Breast epithelium (tissue), 4 donors: ENCODE measurements at places on chromosomes 7 and 10. TPM values are rescaled to one million over a fixed set of nuclear protein-coding genes. Genes with fewer than 3 reads are reported as not detected.

- DNase-seq = no peak
- H3K27me3 ChIP-seq = no peaks in the 10 kb centered on the region
- H3K27ac ChIP-seq = no peak overlapping the region
- no peak overlapping the region for H3K4me3 ChIP-seq
Measured at GRCh38 chr7:128033246-128033645, 2.0 kb upstream of the LRRC4 start.

Gene OR2A5
- total RNA-seq = not detected

Gene C7orf33
- not detected for total RNA-seq

DNA sequence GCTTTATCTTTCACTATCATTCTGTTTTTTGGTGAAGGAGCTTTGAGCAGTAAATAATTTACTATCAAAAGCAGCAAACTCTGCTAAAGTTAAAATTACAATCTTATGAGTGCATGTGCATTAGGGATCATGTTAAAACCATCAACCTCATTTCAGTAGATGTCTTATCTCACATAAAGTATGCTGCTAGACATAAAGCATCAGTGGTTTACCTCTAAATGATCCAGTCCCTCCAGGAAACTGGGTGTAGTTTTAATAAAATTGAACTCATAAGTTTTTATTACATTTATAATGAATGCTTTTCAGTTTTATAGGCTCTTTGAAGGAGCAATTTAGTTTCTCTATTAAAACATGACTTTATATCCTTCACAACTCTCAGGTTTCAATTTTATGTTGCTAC, 108.7 kb downstream of the LRRN3 start:
- H3K4me3 ChIP-seq = no peak overlapping the region
- no peak for DNase-seq
- no peaks in the 10 kb centered on the region for H3K36me3 ChIP-seq
- no peaks in the 10 kb centered on the region for H3K27me3 ChIP-seq

Gene ZNF518A
- 22.9 TPM for total RNA-seq

DNA sequence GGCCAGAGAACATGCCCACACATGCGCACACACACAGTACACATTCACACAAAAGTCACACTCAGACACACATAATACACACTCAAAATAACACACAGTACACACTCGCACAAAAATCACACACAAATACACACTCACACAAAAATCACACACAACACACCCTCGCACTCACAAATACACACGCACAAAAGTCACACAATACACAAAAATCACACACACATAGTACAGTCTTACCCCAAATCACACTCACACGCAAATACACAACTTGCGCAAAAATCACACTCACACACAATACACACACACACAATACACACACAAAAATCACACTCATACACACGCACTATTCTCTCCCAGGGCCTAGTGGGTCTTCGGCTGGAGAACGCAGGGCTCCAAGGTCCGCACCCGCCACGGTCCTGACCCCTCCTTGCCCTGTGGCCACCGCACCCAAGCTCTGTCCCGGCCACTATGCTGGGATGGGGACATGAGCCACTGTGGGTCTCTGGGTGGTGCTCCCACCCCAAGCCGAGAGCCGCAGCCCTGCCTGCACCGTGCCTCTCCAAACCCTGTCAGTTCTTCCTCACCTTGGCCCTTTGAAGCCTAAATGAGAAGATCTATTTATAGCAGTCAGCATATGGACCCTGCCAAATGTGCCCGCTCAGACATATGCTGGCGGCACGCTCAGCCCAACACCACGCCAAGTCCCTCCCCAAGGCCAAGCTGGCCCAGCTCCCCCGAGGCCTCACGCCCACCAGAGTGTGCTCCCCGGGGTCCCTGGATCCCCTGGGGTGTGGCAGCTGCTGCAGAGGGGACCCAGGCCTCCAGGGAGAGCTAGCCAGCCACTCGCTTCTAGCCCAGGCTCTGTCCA, 55.9 kb downstream of the ELFN1 start:
- H3K36me3 ChIP-seq = no peaks in the 10 kb centered on the region
- H3K27me3 ChIP-seq = peaks cover 31% of the 10 kb centered on the region
- H3K27ac ChIP-seq = no peak overlapping the region
- no peaks in the 10 kb centered on the region for H3K4me1 ChIP-seq
- DNase-seq = no peak
- H3K4me3 ChIP-seq = no peak overlapping the region

GRCh38 chr7:116862951-116863670, 724 bp downstream of the CAPZA2 start:
- H3K27ac ChIP-seq = peak overlapping the region; percentile 100
- peak overlapping the region; percentile 99 for H3K4me3 ChIP-seq
- H3K27me3 ChIP-seq = no peaks in the 10 kb centered on the region
- DNase-seq = no peak
- no peaks in the 10 kb centered on the region for H3K36me3 ChIP-seq
- H3K4me1 ChIP-seq = no peaks in the 10 kb centered on the region

Gene LRGUK
- total RNA-seq = 0.96 TPM

DNA sequence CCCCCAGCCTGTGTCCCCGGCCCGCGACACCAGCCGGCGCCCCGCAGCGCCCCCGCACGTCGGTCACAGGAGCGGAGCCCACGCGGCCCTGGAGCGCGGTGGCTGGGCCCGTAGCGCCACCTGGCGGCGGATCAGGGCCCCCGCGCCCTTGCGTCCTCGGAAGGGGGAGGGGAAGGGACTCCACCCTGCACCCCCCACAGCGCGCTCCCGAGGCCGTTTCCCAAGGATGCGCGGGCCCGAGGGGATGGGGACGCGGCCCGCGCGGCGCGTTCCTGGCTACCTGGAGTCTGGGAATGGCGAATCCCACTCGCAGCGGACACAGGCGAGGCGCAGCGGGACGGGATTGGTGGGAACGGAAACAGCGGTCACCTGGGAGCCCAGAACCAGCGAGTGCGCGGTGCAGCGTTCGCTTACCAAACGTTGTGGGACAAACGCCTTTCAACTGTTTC, 23.8 kb upstream of the MKI67 start:
- H3K27ac ChIP-seq = no peak overlapping the region
- DNase-seq = no peak
- H3K27me3 ChIP-seq = no peaks in the 10 kb centered on the region
- no peaks in the 10 kb centered on the region for H3K36me3 ChIP-seq

- peak; percentile 95 for DNase-seq
- H3K27me3 ChIP-seq = no peaks in the 10 kb centered on the region
- H3K27ac ChIP-seq = peak within 1 kb of the TSS; percentile 86
- H3K4me1 ChIP-seq = peaks cover 12% of the 10 kb centered on the region
Measured at GRCh38 chr10:95693668-95694534, at the start of gene TCTN3. TSS of gene TCTN3 (minus strand) at chr10:95693927. CDS start at chr10:95693899, 28 bp downstream.

DNA sequence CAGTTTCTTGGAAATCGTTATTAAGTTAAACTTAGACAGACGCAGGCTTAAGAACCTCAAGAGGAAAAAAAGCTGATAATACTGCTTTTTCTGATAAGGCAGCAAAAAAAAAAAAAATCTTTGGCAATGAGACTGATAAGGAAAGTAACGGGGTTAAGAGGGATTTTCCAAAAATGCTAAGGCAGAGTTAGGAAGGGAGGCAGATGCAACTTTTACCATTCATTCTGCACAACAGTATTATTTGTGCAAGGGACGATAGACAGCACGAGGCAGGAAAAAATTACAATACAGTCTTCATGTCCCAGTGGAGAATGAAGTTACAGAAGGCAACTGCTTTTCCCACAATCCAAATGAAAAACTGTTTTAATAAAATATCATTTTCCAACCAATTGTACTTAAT, 194.0 kb downstream of the DOCK4 start:
- H3K27ac ChIP-seq = no peak overlapping the region
- DNase-seq = no peak
- no peaks in the 10 kb centered on the region for H3K36me3 ChIP-seq
- H3K4me3 ChIP-seq = no peak overlapping the region

Gene FKBP6
- total RNA-seq = not detected

GRCh38 chr7:39855325-39855674, 94.8 kb upstream of the CDK13 start:
- peaks cover 3% of the 10 kb centered on the region for H3K27me3 ChIP-seq
- no peaks in the 10 kb centered on the region for H3K36me3 ChIP-seq
- no peak for DNase-seq
- peak overlapping the region; percentile 46 for H3K4me3 ChIP-seq
- H3K27ac ChIP-seq = no peak overlapping the region

Gene RSPH10B
- total RNA-seq = 0.16 TPM

DNA sequence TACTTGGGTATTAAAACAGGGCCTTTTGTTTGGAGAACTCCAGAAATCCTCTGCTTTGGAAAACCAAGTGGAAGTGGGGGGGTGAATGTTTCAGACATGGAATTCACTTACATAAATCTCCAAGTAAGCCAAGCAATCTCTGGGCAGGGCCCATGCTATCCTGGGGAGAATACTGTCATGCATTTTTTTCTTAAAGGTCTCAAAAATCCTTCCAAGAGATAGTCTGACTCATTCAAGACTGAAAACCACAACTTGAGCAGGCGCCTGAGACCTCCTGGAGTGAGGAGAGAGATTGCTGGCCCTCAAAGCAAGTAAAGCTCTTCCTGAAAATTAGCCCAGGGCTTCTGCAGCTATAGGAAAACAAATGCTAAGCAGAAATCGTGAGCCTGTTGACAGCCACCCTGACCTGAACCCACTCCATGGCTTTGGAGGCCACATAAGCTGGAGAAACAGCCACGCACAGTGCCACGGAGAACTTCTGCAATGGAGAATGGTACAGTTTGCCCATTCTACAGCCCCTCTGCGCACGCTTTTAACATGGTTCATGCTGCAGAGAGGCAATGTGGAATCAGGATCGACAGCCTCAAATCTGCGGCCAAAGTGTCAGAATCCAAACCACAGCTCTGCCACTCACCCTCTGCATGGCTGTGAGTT, 203.1 kb upstream of the AUTS2 start:
- no peak overlapping the region for H3K4me3 ChIP-seq
- no peaks in the 10 kb centered on the region for H3K36me3 ChIP-seq
- no peaks in the 10 kb centered on the region for H3K27me3 ChIP-seq
- H3K27ac ChIP-seq = no peak overlapping the region

DNA sequence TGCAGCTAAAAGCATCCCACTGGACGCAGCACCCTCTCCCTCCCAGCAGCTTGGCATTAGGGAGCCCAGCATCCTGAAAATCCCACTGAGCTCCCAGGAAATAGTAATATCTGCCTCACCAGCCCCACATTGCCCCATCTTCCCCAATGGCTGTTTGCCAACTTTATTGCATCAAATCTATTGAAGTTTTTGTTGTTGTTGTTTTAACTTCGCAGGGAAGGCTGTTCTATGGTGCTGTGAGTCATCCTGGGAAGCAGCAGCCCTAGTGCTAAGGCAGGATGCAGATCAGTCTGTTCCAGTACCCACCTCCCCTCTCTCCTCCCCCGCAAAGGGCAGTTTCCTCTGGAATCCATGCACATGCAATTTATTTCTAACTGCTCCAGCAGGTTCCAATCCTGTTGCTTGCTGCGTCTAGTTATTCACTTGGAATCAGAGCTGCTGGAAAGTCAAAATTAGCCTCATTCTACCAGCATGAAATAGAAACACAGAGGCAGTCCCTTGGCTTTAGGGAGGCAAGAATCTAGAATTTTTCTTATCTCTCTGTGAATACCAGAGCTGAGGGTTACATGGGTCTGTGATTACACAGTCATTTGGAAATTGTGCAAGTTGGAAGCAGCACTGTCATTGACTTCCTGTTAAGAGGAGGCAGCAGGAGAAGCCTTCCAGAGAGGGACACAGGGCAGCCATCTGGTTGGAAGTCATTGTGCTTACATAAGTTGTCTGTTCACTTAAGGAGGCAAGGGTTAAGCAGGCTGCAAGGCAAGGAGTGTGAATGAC, 115.9 kb upstream of the CACUL1 start:
- no peak for DNase-seq
- H3K27ac ChIP-seq = peak overlapping the region; percentile 10
- no peaks in the 10 kb centered on the region for H3K4me1 ChIP-seq
- no peak overlapping the region for H3K4me3 ChIP-seq
- no peaks in the 10 kb centered on the region for H3K36me3 ChIP-seq
- no peaks in the 10 kb centered on the region for H3K27me3 ChIP-seq

GRCh38 chr10:102492983-102493382, 9.5 kb downstream of the ACTR1A start:
- H3K27me3 ChIP-seq = no peaks in the 10 kb centered on the region
- no peaks in the 10 kb centered on the region for H3K36me3 ChIP-seq
- H3K4me1 ChIP-seq = no peaks in the 10 kb centered on the region
- DNase-seq = no peak

GRCh38 chr10:132310701-132311337, 3.1 kb upstream of the STK32C start:
- no peaks in the 10 kb centered on the region for H3K4me1 ChIP-seq
- H3K27ac ChIP-seq = no peak overlapping the region
- H3K27me3 ChIP-seq = no peaks in the 10 kb centered on the region

Gene COL1A2
- total RNA-seq = 94.5 TPM

Gene TMEM229A
- not detected for total RNA-seq

Gene WASHC2A
- total RNA-seq = 41.3 TPM

DNA sequence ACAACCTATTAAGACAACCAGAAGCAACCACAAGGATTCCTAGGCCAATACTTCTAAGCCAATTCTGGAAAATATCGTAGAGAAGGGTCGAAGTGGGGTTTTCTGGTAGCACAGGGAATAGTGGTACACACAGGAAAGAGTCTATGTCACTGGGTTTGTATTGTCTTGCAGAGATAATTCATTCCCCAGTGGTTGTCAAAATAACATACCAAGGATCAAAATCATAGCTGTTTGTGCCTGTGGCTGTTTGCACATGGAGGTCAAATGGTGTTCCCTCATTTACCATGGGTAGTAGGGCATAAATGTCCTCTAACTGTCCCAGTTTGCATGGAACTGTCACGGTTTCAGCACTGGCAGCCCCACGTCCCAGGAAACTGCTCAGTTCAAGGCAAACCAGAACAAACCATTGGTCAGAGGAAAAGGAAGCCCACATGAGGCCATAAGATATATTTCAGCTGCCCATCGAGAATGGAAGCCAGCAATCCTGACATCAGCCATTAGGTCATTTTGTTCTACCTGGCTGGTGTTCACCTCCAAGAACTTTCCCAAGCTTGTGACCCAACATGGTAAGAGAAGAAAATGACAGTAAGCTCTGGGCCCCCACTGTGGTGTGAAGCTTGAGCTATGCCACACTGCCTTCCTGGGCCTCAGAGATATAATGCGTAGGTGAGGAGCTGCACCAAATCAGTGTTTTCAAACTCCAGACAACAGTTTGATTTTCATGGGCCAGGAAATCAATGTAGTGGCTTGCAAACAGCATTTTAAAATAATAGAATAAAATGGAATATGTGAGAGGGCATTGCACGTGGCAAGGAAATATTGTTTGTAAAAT, 53.9 kb upstream of the NFE2L3 start:
- no peaks in the 10 kb centered on the region for H3K27me3 ChIP-seq
- no peak overlapping the region for H3K4me3 ChIP-seq
- no peaks in the 10 kb centered on the region for H3K36me3 ChIP-seq
- no peak for DNase-seq
- no peaks in the 10 kb centered on the region for H3K4me1 ChIP-seq
- H3K27ac ChIP-seq = no peak overlapping the region

Gene ICA1
- total RNA-seq = 70.1 TPM

Gene UPK3B
- 77.9 TPM for total RNA-seq

DNA sequence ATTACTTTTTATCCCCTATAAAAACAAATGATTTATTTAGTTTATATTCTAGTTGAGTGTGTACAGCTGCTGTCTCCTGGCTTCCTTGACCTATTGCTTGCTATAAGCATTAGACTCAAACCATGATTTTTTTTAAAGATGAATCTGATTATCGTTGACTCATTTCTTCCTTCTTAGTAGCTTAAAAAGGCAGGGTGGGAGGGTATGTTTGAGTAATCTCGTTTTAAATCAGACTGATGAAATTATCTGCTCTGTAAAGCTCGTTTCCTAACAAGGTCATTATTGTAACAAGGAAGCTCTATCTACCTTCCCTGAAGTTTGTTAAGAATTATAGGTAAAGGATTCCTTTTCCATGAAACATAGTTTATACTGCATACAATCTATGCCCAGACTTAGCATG, 276.3 kb upstream of the KCND2 start:
- H3K4me1 ChIP-seq = no peaks in the 10 kb centered on the region
- H3K27ac ChIP-seq = no peak overlapping the region
- H3K36me3 ChIP-seq = no peaks in the 10 kb centered on the region
- no peak for DNase-seq
